ENCODE measurements at places on chromosomes 12 and 14.

- no peak for DNase-seq
Measured at GRCh38 chr14:54775486-54776140, 127.0 kb downstream of the GCH1 start.

DNA sequence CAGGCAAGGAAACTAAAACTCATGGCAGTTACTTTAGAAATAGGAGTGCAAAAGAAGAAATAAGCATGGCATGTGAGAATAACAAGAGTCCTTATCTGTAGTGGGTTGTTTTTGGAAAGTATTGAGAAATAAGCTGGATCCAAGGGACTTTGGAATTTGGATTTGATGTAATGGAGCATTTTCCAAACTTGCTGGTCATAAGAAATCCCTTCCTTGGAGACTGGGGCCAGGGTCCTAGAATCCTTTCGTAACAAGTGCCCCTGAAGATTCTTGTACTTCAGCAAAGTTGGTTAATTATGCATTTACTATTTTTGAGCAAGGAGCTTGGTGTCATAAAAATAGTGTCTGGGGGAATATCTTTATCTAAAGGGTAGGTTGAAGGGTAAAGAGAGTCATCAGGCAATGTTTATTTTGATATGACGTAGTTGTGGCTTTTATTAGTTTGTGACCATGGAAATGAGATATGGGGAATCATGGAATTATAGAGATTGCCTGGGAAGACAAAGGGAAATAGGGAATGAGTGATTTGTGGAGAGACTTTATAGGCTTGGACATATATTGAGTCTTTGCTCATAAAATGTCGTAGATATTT is 53.9 kb downstream of the WNK1 start:
- peak; percentile 40 for DNase-seq

GRCh38 chr12:71430756-71431155 is 8.8 kb upstream of the LGR5 start:
- DNase-seq = no peak

DNA sequence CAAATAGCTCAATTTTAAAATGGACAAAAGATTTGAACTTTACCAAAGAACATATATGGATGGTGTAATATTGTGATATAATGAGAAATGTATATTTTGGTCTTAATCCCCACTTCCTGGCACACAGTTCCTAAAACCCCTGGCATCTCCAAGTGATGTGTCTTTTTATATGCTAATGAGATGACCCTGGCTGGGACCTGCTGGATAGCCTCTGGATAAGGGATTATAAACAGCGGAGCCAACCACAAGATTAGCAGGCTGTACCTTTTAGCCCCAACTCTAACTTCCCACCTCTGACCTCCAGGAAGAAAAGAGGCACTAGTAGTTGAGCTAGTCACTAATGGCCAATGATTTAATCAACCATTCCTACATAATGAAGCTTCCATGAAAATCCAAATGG is 130.0 kb downstream of the DPF3 start:
- DNase-seq = no peak

- DNase-seq = no peak
Measured at GRCh38 chr12:116731801-116732200, 6.1 kb downstream of the SPRING1 start.

GRCh38 chr12:19304149-19304750 is 135.0 kb upstream of the AEBP2 start:
- DNase-seq = no peak

DNA sequence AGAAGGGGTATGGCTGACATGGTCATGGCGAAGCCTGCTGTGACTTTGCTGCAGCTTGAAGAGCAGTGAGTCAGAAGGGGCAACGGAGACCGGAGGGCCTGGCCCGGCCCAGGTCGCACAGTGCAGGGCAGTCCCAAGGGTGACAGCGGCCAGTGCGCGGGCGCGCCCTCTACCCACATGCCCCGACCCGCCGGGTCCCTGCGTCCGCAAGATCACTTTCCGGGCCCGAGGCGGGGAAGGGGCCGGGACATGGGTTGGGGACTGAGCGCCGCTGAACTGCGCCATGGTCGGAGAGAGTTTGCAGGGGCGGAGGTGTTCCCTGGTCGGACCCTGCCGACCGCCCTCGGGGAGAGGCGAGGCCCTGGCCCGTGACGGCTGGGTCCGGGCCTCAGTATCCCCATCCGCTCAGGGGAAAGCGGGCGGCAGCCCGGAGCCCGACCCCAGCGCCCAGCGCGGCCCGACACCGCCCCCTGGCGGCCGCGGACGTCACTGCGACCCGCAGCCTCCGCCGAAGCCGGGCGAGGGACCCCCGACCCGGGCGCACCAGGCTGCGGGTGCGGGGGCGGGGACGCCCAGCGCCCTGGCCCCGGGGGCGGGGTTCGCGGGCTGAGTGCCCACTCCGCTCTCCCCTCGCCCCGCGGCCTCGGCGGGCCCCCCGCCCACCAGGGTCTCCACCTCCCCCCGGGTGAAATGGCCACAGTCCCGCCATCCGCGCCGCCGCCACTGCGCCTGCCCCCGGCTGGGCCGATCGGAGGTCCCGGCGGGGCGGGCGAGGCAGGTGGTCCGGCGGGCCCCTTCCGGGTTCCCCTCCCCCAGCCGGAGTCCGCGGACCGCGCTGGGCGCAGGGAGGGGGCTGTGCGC is 7.2 kb upstream of the ANKRD9 start:
- peak; percentile 82 for DNase-seq

DNA sequence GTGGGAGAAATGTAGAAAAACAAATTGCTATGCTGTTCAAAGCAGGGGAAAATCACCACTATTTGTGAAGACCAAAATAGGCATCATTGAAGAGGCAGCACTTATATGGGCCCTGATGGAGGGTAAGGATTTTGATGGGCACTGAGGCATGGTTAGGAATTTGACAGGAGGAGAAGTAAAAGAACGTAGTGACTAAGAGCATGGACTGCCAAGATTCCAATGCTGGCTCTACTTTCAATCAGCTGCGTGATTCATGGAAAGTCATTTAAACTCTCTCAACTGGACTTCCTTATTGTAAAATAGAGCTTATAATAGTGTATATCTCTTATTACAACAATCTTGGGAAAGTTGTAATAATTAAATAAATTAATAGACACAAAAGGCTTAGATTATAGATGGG is 267.7 kb upstream of the G2E3 start:
- DNase-seq = no peak

DNA sequence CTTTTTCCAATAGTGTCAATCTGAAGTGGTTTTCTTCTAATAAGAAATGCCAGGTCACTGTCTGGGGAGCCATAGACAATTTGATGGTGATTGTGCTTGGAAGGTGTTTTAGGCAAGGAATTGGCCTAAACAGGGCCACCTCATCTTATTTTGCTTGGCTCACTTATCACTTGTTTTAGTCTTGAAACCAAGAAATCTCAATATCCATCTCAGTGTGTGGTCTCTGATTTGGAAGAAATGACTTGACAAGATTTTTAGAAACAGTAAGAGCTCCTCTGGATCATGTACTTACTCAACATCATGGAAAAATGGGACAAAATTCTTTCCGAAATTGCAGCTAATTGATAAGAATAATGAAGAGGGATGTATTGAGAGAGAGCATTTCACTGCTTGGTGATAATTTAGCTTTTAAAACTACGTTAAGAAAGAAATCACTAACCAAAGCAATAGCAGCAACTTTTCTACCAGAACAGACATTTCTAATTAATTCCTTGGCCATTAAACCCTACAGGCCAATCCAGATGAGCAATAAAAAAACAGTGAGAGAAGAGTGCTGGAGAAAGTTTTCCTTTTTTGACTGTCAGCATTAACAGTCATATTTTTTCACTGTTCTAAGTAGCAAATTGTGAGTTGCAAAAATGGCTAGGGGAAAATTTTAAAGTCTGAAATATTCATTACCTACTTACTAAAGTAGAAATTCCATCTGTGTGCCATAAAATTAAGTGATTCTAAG is 157.3 kb downstream of the AEBP2 start:
- DNase-seq = no peak

- no peak for DNase-seq
Measured at GRCh38 chr12:6613015-6613775, 6.0 kb upstream of the CHD4 start.

DNA sequence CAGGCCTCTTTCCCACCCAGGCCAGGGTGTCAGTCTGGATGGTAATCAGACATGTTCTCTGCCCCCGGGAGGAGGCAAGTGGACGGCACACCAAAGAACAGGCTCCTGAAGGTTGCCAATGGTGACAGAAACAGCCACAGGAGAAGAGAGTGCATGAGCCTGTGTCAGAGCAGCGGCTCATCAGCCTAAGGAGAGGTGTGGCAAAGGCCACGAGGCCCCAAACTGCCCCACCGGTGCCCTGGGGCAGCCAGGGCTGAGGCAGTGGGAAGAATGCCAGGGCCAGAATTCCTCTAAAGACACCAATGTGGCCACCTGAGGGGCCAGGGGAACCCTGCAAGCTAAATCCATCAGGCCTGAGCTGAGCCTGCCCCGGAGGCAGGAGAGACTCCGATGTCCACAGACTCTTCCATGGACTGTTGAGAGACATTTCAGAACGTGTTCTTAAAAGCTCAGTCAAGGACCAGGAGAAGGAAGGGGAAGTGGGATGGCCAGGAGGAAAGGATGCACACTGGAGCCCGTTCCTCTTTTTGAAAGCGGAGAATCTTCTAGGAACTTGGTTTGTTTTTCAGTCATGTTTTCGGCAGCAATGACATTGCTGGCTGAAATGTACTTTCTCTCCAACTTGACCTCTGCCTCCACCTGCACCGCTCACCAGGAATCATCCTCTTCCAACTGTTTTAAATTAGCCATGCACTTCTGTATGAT is 176.3 kb upstream of the FKBP4 start:
- no peak for DNase-seq

GRCh38 chr12:53476769-53477209 is 22.5 kb downstream of the MAP3K12 start:
- DNase-seq = no peak

- peak; percentile 82 for DNase-seq
Measured at GRCh38 chr12:990661-991349, at the start of gene ERC1. TSS of gene ERC1 (plus strand) at chr12:991223. CDS start at chr12:1027904, 36,681 bp downstream.

DNA sequence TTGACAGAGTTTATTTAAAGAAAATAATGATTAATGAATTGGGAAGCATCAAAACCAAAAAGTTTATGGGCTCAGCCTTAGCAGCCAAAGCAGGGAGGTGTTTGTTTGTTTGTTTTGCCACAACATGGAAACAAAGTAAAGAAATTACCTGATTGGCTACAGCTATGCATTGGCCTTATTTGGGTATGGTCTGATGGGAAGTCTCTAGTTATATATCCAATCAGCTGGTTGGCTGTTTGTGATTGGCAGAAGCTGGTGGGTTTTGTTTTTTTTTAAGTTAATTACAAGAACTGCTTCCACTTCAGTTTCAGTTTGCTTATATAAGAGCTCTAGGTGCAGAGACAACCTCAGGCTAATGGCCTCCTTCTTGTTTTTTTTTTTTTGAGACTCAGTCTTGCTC is 4.6 kb upstream of the LEMD3 start:
- DNase-seq = no peak

GRCh38 chr12:87509237-87509820 is 519.9 kb downstream of the C12orf50 start:
- DNase-seq = peak; percentile 8

- no peak for DNase-seq
Measured at GRCh38 chr12:121326996-121327674, 25.1 kb downstream of the ANAPC5 start.

DNA sequence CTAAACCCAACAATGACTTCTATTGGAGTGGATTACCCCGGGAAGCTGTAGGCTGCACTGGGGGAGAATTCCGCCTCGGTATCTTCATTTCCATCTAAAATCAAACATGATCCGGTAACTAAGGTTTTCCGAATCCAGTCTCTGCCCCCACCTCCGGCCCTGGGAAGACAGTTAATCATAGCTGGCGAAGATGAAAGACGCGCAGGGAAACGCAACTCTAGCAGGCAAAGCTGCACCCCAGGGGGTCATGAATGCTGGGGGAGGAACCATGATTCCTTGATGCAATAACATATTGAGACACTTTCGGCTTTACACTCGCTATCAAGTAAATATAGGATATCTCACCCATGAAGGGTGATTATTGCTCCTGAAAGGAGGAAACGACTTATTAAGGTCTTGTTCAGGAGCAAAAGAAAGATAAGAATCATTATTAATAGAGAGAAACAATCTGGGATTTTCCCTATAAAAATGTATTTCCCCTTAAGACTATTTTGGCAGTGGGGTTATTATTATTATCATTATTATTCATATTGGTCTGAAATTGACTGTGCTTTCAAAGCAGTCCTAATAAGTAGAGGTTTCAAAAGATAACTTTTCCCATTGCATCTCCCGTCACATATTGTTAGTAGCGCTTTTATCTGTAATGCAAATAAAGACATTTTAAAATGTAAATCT is 614.9 kb downstream of the VRK1 start:
- DNase-seq = no peak

DNA sequence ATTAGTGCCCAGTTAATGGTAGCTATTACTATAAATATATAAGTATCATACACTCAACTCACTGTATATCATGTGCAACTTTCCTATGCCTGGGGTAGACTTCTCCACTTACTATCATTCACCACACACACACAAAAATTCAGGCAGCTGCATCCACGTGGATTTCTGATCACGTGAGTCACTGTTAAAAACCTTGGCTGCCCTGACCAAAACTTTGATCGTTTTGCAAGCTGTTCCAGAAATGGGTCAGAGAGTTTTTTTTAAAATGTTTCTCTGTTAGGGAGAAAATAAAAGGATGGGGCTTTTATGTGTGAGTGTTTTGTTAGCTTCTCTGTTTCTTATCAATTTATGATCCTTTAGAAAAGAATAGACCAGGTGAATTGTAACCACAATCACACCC is 198.2 kb upstream of the CNOT2 start:
- DNase-seq = no peak

GRCh38 chr14:66133666-66134065 is 352.5 kb upstream of the CCDC196 start:
- no peak for DNase-seq

- no peak for DNase-seq
Measured at GRCh38 chr14:52076334-52076733, 7.5 kb upstream of the NID2 start.

DNA sequence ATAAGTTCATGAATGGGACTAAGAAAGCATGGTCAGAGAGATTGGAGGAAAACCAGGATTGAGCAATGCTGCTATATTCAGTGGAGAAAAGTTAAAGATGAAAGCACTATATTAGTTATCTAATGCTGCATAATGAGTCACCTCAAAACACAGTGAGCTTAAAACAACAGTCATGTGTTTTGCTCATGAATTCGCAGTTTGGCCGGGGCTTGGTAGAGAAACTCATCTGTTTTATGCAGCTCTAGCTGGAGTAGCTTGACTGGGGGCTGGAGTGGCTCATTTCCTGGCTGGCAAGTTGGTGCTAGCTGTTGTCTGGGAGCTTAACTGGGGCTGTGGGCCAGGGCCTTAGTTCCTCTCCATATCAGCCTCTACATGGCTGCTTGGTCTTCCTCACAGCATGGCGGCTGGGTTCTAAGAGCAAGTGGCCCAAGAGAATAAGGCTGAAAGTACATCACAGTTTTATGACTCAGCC is 90.1 kb downstream of the ADCK1 start:
- no peak for DNase-seq

DNA sequence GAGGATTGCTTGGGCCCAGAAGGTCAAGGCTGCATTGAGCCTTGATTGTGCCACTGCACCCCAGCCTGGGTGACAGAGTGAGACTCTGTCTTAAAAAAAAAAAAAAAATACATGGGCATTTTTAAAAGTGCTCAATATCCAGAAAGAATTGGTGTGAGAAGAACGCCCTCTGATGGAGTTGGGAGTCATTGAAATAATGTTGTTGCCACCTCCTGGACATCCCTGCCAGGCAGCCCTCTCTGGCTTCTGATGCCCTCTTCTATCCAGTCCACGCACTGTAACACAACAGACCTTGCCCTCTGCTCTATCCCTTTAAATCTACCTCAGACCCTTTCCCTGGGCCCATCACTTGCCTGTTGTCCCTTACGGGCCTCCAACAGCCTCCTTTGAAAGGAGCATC is 4.9 kb downstream of the PTGDR start:
- peak; percentile 30 for DNase-seq

GRCh38 chr14:74585406-74586335 is 26.4 kb downstream of the LTBP2 start:
- no peak for DNase-seq
